ENCODE measurements at places on chromosomes 2 and 18.

- no peak for DNase-seq
These were observed 63.8 kb downstream of the GREB1 start for GRCh38 chr2:11597538-11598225.

- DNase-seq, result peak; percentile 8
These were observed 35.7 kb upstream of the SLC8A1 start for GRCh38 chr2:40487602-40488001.

DNA sequence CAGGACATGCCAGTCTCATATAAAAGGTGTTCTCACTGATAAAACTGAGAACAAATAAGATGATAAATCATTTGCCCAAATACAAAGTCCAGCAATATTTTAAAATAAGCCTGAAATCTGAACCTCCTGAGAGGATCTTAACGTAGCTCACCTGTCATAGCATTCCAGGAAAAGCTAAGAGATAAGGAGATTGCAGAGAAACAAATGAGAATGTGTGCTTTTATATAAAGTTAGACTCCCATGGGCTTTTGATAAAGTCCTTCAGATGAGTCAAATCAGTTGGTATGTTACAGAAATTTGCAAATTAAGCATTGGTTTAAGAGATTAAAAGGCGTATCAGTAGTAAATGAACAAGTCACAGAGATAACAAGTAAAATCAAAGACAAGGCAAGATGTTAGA, 452.9 kb upstream of the CHAC2 start:
- DNase-seq, result no peak

DNA sequence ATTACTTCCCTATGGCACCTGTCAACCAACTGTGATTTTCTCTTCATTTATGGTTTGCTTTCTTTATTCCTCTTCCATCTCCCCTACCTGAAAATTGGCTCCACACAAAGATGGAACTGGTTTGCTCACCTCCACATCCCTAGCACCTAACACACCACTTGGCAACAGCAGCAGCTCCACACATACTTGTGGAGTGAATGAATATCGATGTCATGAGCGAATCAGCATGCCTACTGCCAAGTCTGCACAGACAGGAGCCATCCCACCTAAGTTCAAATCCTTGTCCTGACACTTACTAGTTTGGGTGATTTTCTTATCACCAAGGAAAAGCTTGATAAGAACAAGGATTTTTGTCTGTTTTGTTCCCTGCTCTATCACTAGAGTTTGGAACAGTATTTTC, 191.4 kb upstream of the TMEM200C start:
- DNase-seq, result no peak

DNA sequence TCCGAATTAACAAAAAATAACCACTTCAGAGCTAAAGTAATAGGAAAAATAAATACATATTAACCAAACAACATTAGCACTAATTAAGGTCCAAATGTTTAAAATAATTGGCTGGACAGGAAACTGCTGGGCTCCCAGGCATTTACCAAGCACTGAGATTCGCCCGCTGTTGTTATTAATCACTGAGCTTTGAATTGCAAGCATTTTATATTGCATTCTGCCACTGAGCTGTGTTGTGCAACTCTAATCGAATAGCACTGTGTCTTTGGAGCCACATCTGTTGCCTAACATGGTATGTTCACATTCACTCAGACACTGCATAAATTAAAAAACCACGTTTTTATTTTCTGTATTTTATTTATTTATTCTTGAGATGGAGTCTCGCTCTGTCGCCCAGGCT, 88.9 kb downstream of the SOWAHC start:
- DNase-seq, result peak; percentile 94

DNA sequence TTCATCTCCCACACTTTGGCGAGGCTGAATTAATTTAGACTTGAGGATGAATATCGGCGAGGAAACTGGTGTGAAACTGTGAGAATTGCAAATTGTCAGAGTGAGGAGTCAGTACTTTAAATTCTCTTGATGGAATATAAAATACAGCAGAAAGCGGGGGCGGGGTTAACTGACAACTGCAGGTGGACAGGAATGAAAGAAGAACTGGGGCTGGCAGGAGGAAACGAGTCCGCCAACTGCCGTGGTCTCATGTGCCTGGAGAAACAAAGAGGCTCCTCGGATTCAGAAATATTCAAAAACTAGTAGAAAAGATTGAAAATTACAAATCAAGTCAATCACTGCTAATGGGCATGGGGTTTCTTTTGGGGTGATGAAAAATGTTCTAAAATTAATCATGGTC, 44.3 kb downstream of the MOGAT1 start:
- DNase-seq, result no peak

DNA sequence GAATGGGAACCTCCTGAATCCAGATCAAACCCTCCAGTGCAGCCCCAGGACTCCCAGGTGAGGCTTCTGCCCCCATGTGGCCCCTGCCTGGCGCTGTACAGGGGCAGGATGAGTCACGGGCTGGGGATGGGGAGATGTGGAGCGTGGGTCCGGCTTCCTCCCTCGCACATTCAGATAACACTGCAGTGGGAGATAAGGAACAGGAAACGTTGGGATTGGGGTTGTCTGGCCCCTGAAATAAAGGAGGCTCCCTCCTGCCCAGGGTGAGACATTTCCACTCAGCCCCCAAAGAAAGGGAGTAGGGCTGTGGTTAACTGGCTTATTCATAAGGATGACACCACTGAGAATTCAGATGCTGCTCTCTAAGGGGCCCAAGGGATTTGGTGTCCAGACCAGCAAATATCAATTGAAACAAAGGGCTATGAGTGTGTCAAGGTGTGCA, 30.7 kb downstream of the IGFBP5 start:
- DNase-seq, result no peak

DNA sequence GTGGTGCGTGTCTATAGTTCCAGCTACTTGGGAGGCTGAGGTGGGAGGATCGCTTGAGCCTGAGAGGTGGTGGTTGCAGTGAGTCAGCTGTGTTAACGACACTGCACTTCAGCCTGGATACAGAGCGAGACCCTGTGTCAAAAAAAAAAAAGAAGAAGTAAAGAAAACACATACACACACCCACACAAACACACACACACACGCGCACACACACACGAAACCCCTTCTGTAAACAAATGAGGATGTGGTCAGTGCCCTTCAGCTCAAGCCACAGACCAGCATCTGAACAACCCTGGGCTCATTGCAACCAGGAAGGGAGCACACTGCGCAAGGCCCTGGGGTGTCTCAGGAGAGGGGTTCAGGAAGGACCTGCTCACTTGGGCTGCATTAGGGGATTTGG, 47.9 kb upstream of the KCNF1 start:
- DNase-seq, result no peak

GRCh38 chr2:33146102-33146501, 199.3 kb downstream of the LTBP1 start:
- no peak for DNase-seq
